ENCODE measurements at places on chromosomes 16 and 17.
A peak's percentile ranks its signal among the peaks of the same experiment; 100 is the strongest.

DNA sequence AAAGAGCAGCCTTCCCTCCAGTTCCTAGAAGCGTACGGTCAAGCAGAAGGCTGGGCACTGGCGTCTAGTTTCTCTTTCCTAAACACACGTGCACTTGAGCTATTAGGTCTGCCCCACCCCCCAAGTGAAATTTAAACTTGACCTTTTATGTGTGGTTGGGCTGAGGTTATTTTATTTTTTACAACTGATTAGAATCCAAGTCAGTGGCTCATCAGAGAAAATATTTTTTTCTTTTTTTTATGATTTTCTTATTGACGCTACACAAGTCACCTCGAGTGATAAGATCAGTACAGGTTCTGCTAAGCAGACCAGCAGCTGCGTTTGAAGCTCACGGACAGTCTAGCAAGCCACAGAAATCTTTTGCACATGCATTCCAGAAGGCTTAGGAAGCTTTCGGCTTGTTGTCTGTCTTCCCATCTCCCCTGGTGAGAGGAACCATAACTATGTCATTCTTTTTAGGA is 95.1 kb downstream of the ZFHX3 start:
- DNase-seq, result no peak

- no peak for DNase-seq
Observed at GRCh38 chr17:826778-827177, 44.6 kb downstream of the MRM3 start.

DNA sequence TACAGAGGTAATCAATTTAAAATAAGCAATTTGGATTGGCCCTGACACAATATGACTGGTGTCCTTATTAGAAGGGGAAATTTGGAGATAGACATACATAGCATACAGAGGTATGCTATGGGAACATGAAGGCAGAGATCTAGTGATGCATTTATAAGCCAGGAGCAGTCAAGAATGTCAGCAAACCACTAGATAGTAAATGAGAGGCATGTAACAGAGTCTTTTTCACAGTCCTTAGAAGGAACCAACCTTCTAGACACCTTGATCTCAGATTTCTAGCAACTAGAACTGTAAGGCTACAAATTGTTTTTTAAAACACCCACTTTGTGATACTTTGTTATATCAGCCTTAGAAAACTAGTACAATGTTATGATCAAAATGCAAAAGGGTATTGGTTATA is 54.3 kb upstream of the CA10 start:
- no peak for DNase-seq

DNA sequence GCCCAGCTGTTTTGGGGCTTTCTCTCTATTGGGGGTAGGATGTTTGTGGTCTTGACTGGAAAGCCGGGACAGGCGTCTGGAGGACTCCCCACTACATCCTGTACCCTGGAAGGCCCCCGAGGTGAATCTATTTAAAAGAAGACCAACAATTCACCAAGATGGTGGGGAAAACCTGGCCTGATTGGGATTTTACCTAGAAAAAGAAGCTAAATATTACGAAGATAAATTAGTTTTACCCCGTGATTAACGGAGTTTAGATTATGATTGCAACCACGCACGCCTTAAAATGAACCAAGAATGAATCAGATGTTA is 779 bp upstream of the CCDC102A start:
- DNase-seq, result no peak

DNA sequence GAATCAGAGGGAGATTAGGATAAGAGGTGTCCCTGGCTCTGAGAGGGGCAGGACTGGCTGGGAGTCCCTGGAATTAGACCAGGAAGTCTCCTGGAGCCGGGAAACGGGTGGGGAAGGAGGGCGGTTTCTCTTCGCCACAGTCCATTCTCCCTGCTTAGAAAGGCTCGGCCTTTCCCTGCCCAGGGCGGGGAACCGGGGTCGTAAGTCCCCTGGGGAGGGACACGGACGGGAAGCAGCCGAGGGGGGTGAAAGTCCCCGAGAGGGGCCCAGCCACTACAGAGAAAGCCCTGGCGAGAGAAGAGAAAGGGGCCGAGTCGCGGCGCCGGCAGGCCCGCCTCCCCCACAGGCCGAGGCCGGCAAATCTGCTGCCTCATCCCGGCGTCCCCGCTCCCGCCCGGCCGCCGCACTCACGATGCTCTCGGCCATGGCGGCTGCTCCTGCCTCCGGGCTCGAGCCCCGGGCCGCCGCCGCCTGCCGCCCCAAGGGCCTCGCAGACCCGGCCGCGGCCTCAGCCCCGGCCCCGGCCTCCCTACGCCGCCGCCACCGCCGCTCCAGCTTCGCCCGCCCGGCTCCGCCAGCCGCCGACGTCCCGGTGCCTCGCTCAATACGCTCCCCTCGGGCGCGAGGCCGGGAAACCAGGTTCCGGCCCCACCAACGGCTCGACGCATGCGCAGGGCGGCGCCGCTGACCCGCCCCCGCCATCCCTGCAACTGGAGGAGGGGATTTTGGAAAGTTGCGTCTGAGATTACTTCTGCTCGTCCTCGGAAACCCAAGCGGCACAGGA is at the start of the genes NPLOC4 and TSPAN10:
TSS of gene NPLOC4 (minus strand) at position 608 of the 784 bp plus-strand sequence. CDS start at position 426, 182 bp downstream.
TSS of gene TSPAN10 (plus strand) at position 692 of the 784 bp plus-strand sequence. CDS start 5,217 bp downstream, outside the sequence.
- DNase-seq, result peak; percentile 87

- DNase-seq, result no peak
Observed at GRCh38 chr17:16877099-16877498, 94.8 kb downstream of the TNFRSF13B start.

GRCh38 chr17:45857977-45858708 is 13.5 kb downstream of the SPPL2C start:
- DNase-seq, result no peak

- DNase-seq, result no peak
Observed at GRCh38 chr17:63809970-63810369, 17.3 kb upstream of the PSMC5 start.

DNA sequence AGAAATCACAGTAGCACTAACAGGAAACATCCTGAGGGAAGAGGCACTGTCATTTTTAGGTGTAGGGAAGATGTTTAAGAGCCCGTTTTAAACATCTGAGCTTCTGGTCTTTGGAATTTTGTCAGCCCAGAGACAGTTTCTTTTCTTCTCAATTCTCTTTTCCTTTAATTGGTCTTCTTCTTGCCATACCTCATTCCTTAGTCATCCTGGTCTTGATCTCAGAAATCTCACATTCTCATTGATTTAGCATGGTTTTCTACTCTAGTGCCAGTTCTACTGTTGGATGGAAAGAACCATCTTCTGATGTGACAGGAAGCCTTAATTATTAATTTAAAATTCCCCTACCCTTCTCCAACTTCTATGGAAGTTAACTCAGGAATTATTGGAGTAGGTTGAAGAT is 25.4 kb downstream of the BMERB1 start:
- no peak for DNase-seq

DNA sequence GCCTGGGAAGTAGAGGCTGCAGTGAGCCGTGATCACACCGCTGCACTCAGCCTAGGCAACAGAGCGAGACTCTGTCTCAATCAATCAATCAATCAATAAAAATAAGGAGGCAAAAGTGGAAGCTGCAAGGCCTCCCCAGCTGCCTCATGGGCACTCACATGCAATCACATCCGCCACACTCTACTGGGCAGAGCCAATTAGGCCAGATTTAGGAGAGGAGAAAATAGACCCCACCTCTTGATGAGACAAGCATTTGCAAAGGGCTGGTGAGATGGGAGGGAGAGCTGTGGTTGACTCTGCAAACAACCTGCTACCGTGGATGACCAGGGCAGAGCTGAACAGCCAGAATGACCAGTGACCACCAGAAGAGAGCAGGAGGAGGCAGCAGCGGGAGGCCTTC is 14.7 kb upstream of the GSG1L start:
- DNase-seq, result no peak

- no peak for DNase-seq
Observed at GRCh38 chr17:21042458-21043295, at the start of gene USP22. Gene USP22 (minus strand): TSS chr17:21043011. CDS start chr17:21042835, 176 bp downstream.

DNA sequence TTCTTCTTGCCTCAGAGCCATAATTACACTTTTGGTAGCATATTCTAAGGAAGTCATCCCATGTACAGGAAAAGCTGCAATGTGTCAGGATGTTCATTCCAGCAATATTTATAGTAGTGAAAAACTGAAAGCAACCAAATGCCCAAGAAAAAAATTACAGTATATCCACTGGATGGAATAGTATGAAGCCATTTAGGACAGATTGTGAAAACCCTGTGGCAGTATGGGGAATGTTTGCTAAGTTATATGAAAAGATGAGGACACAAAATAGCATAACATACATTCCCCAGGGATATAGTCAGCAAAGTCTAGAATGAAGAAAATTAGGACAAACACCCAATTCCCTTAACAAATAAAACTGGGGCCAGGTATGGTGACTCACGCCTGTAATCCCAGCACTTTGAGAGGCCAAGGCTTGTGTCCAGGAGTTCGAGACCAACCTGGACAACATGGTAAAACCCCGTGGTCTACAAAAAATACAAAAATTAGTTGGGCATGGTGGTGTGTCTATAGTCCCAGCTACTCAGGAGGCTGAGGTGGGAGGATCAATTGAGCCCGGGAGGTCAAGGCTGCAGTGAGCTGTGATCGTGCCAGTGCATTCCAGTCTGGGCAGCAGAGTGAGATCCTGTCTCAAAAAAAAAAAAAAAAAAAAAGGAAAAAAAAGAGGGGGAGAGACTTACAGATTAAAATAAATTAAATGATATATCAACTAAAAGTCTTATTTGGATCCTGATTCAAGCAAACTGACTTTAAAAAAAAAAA is 2.3 kb downstream of the LRRC3C start:
- DNase-seq, result no peak
